ENCODE measurements at places on chromosomes 5 and 9.

GRCh38 chr5:62937661-62938558 lies 359.3 kb downstream of the LRRC70 start:
- DNase-seq, result no peak

DNA sequence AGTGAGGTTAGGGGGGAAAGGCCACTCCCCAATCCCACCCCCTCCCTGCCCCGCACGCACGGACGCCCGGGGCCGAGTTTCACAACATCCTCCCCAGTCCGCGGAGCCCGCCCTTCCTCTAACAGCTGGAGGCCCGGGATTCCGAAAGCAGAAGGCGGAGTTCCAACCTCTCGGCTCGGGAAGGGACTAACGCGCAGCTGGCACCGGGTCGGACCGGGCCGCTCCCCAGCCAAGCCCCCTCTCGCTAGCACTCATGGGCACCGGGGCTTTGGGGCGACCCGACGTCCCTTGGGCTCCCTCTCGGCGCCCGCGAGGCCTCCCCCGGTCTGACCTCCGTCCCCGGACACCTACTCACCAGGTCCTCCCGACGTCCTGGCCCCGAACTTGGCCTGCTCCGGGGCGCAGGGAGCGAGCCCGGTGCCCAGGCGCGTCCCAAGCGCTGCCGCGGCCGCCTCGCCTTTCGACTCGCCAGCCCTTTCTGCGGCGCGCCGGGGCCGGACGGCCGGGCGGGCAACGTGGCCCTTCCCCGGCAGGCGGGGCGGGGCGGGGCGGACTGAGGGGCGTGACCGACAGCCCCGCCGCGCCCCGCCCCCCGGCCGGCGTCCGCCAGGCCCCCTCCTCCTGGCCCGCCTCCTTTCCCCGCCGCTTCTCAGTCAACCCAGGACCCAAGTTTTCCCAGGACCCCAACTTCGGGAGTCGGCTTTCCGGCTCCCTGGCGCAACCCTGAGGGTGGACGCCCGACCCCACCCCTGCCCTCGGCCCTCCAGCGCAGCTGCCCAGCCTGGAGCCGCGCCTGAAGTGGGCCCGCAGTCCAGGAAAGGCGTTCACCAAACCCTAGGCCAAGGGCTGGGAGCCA lies at the start of gene MGAT1:
TSS of gene MGAT1 (minus strand) at position 482 of the 856 bp plus-strand sequence. CDS start 9,835 bp downstream, outside the sequence.
- peak; percentile 47 for DNase-seq

- no peak for DNase-seq
Measured at GRCh38 chr9:752201-752600, 89.3 kb upstream of the DMRT1 start.

DNA sequence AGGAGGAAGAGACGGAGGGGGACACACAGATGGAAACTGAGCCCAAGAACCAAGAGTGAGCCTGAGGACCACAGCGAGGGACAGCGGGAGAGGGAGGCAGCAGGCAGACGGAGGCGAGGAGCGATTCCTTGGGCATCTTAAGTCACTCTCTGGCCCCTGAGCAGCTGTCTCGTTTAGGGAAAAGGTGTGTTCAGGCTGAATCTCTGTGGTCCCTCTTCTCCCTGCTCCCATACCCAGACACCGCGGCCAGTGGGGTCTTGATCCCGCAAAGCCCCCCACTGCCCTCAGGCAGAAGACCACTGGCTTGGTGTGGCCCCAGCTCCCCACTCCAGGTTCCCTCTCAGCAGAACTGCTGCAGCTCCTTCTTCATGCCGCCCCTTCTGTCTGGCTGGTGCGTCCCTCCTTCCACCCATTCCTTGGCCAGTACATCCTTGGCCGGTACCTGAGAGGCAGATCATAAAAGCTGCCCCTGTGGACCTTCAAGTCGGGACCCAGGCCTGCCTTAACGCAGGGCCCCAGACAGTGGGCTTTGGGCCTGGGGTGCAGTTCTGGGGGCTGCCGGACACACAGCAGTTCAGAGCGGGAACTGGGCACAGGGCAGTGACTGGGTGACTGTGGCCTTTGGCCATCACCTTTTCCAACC lies 5.8 kb upstream of the RALGDS start:
- DNase-seq, result no peak

GRCh38 chr5:108529381-108529780 lies 147.5 kb upstream of the FBXL17 start:
- DNase-seq, result no peak

DNA sequence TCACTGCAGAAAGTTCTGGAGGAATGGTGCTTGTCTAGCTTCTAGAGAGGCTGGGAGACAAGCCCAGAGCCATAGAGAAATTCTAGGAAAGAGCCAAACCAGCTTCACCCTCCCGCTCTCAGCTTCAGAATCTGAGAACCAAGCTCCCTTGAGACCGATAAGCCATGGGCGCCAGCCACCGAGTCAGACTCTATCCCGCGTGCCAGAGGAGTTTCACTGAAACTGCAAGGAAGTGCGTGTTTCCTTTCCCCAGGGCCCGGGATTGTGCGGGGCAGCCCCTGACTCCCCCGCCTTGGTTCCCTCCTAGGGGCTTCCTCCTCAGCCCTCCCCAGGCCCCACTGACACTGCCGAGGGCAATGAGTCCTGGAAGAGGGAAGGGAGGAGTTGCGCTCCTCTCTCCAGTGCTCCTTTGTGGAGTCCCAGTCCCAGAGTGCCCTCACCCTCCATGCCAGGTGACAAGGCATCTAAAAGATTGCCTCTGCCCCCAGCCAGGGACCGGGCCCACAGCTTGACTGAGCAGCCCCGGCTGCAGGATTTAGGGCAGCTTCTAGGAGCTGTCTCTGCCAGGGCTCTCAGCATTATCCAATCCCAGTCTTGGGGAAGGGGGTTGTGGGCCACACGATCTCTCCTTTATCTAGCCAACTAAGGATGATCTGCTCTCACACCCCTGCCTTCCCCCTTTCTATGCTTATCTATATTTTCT lies 18.4 kb upstream of the TCF7 start:
- DNase-seq, result no peak

DNA sequence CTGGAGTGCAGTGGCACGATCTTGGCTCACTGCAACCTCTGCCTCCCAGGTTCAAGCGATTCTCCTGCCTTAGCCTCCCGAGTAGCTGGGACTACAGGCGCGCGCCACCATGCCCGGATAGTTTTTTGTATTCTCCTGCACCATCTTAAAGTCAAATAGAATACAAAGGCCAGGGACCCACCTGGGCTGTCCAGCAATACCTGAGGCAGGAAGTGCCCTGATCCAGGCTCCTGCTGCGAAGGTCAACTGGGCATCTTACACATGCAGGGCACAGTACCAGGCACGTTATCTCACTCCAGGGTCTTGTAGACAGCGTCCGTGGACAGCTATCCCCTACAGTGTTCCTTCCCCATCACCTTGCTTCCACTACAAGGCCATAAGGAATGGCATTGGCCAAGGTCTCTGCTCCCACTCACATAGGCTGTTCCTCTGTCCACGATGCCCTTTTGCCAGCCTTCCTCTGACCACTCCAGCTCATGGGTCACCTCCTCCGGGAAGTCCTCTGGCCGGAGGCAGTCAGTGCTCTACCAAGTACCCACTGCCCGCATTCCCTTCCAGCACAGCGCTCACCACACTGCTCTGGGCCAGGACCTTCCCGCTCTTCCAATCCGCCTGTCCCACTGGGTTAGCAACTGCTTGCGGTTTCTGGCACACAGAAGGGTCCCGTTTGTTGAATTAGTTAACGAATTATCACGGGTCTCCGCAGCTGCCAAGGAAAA lies 978 bp downstream of the P4HA2 start:
- DNase-seq, result no peak

DNA sequence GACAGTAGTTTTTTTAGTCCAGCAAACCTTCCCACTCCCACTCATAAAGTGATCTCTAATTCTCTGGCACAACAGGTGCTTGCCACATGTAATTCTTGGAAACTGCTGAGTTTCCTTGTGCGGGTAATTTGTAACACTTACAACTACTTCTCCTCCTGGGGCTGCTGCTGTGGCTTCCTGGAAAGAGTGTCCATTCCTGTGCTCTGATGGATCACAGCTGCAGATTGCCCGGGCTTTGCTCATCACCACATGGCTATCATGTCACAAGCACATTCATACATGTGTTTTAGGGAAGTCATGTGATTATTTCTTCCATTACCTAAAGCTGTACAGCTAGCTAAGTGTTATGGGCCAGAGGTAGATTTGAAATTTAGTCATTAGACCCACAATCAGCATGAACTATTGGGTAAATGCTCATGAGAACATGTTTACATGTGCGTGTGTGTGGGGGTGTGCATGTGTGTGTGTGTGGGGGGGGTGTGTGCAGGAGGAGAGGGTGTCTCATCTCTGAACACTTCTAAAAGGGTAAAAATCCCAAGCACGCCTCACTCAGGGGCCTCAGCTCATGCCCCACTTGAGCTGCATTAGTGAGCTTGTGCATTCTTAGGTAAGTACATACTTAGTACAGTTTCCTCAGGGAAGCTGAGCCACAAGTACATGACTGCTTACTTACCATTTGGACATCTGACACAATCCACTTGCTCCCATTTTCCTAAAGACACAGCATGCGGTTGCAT lies 118.1 kb upstream of the CCDC112 start:
- DNase-seq, result no peak

DNA sequence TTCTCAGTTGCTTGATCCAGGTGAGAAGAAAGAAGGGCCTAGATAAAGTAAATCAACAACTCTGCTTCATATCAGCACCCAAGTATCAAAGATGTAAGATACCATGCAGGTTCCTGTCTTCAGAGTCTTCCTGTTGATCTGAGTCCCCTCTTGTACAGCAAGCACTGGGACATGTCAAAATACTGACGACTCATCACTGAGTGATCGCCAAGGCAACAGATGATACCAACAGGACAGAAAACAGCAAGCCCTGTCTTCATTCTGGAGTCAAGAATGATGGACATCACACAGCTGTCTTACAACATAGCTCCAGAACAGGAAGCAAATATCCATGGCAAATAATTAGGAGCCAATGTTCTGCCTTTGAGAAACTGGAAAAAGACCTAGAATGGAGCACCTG lies 83.7 kb downstream of the TARS1 start:
- DNase-seq, result no peak

DNA sequence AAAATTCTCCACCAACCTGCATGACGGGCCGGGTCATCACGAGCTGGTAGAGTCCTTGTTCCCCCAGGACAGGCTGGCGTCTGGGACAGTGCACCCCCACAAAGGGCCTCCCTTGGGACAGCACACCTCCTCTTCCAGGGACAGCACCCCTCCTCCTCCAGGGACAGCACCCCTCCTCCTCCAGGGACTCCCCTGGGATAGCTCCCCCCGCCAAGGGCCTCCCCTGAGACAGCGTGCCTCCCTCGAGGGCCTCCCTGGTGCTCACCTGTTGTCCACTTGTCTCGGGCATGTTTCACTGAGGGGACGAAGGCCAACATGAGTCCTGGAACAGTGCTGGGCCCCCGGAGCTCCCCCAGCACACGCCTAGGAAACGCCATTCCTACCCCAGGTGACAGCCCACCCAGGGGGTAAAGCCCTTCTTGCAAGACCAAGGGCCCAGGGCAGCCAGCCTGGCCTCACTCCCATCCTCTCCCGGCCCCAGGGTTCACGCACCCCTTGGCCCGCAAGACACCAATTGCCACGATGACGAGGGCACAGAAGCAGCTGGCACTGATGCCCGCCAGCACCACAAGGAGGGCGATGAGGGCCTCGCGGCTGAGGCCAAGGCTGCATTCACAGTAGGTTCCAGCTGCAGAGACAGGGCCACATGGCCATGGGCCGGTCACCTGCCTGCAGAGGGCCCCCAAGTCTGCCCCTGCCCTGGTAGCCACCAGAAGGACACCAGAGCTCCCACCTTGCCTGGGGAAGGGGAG lies 531 bp downstream of the TMEM210 start:
- DNase-seq, result no peak
